Brain pericyte (primary cell): ENCODE measurements at places on chromosomes 6 and 20.

DNA sequence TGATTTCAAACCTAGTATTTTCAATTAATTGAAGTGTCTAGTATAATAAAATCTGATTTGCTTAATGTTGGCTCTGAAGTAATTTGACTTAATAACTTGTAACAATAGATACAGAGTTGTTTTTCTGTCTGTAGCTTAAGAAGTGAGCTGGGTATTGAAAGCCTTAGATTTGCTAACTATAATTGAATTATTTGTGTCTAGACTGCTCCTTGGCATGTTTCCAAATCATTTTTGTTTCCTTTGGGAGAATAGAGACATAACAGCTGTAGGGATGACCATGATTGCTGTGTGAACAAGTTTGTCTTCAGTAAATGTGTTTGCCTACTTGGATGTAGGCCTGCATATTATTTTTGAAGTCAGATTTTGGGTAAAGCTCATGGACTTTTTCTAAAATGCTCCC is 115.4 kb downstream of the SCAF8 start:
- peak; percentile 5 for DNase-seq

DNA sequence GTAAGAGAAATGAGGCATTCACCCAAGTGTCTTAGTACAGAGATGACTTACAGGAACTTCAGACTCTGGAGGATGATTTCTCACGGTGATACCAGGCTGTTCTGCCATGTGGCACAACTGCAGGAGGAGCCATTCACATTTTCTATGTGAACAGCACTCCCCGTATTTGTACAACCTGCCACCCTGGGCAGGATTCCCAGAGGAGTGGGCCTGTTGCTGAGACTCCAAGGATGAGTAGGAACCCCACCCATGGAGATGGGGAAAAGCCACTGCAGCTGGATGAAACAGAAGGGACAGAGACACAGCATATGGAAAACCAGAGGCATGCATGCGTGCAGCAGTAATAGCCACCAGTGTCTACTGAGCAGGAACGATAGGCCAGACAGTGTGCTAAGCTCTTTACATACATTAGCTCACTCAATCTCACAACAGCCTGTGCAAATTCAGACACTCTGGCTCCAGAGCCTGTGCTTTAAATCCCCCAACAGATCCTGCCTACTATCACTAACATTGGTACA is 48.0 kb upstream of the PTPRT start:
- no peak for DNase-seq

DNA sequence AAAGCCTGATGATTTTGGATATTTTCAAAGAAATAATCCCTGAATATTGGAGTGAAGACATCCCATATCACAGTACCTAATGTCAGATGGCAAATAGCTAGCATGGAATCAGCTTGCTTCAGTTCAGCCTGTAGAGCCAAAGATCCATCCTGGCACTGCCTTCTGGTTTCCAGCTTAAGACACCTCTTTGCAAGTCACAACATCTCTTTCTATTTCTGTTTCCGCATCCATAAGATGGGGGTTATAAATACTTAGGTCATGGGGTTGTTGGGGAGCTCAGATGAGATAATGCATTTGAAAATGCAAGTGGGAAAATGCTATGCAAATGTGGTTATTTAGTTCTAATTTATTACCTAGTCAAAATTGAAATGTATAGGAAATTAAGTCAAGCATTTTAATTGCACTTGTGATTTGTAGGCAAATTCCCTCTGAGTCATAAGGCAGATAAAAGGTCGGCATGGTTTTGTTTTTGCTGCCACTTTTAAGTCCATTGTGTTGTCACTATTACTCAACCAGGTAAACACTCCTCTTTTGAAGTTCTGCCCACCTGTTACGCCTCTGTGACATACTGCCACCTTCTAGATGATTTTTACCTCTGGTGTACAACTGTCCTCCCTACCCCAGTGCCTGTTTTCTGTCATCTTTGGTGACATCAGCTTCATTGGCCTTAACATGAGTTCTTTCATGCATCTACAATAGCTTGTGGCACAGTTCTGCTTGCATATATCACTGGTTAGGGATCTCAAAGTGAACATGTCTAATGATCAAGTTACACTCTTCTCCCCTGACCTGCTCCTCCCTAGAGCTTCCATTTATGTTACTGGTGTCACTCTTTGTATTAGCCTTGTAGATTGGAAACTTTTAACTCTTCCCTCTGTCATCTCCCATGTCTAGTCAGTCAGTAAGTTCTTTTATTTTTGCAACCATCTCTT is 96.6 kb downstream of the CDKAL1 start:
- DNase-seq, result no peak

- DNase-seq, result no peak
These were observed 54.7 kb downstream of the TRAF3IP2 start for GRCh38 chr6:111550953-111551352.

- no peak for DNase-seq
These were observed 33.2 kb downstream of the B4GALT5 start for GRCh38 chr20:49680484-49680883.

- no peak for DNase-seq
These were observed 19.0 kb downstream of the DLL1 start for GRCh38 chr6:170271771-170272314.

DNA sequence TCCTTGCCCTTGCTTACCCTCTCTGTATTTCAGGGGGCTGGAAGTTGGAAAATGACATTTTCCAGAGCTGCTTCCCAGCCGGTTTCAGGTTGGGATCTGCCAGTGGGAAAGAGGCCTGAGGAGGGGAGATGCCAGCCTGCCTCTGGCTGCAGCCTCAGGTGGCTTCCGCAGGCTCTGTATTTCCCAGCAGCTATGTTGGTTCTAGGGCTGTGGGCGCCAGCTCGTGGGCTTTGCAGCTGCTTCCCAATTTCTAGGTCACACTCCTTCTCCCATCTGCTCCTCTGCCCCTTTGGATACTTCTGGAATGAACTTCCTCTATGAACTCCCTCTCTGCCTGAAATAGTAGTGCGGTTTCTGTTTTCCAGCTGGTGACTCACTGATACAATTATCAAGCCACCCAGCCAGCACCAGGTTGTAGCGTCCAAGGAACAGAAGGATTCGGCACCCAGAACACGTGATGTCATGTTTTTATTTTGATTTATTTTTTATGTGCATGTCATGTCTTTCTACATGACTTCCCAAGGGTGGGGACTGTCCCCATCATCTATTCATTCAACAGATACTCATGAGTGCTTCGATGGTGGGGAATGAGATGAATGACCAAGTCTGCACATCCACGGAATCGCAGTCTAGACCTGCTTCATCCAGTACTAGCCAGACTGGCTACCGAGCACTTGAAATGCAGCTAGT is 38.0 kb downstream of the TGM2 start:
- no peak for DNase-seq

DNA sequence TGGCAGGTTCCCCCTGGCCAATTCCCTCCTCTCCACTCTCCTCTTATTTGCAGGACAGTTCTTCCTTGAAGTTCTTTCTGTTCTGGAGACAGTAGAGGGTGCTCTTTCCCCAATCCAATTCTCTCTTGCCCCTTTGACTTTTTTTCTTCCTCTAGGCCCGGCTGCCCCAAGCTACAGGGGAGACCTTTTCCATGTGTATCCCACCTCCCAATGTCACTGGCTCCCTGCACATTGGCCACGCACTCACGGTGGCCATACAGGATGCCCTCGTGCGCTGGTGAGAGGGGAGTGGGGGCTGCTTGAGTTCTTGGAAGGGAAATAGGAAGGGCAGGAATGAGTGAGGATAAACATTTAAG is 1.5 kb downstream of the VARS2 start:
- no peak for DNase-seq

DNA sequence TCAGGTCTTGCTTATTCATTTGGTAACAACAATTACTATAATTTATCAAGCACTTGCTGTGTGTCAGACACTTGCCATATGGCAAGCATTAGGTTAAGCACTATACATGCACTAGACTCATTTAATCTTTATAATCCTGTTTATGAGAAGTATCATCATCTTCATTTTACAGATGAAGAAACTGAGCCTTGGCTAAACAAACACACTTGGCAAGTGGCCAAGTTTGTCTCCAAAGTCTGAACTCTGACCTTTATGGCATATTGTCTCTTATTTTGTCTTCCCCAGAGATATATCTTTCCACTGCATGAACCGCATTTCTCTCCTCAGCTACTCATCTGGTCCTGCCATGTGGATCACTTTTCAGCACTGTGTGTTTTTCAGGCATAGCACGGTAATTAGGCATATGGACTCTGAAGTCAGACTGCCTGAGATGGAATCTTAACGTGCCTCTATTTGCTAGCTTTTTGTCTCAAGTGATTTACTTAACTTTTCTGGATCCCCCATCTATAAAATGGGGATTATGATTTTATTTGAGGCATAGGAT is 4.7 kb downstream of the ADGRF5 start:
- no peak for DNase-seq

DNA sequence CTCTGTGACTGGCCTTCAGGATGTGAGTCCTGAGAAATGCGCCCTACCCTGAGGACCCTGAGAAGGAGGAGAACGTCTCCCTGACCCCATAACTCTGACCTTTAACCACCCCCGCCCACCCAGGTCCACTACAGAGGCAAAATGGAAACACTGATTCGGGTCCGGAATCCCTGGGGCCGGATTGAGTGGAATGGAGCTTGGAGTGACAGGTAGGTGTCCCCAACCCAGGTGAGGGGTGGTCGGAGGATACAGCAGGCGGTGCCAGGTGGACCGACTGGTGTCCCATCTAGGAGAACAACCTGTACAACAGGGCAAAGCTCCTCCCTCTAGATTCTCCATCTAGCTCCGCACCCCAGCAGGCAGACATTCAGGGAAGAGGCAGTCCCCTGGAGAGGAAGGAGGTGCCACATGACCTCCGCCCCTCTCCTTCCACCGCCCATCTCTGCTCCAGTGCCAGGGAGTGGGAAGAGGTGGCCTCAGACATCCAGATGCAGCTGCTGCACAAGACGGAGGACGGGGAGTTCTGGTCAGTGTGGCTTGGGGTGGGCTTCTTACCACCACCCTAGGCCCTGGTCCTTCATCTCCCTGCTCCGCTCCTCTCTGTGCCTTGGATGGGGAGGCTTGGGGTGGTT is 17.6 kb downstream of the CAPN11 start:
- DNase-seq, result no peak

- no peak for DNase-seq
These were observed 22.6 kb downstream of the SNX9 start for GRCh38 chr6:157845493-157846259.
